ENCODE measurements at places on chromosomes 12 and 14.

GRCh38 chr14:57962325-57963035 is 96.6 kb upstream of the SLC35F4 start:
- no peak for DNase-seq

- DNase-seq: no peak
Measured at GRCh38 chr12:107091989-107092641, 1.2 kb downstream of the CRY1 start.

DNA sequence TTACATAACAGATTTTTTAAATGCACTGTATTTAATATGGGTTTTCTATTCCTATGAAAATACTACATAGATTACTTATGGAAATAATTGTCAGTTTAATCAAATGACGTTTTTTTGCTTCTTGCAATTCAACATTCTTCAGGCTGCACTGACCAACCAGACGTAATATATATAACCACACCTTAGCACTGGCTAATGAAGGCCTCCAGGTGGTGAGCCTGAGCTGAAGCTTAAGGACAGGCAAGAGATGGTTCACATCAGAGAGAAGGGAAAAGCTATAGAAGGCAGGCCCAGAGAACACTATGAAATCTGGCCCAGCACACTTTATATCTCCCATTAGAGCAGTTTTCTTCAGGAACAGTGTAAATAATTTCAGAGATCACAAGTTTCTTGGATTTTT is 2.8 kb upstream of the MDGA2 start:
- DNase-seq: no peak

DNA sequence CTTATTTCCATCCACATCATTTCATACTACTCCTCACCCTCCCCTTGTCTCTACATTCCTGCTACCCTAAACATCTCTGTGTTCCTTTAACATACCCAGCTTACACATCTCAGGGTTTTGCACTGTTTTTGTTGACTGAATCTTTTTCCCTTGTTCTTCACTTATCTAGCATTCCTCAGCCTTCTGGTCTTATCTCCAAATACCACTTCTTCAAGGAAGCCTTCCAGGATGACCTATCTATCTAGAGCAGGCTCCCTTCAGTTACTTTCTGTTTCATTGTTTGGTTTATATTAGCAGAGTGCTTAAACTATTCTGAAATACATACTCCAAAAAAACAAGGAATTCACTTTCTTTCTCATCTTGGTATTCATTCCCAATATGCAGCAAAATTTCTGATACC is 353.1 kb downstream of the NAV3 start:
- no peak for DNase-seq

DNA sequence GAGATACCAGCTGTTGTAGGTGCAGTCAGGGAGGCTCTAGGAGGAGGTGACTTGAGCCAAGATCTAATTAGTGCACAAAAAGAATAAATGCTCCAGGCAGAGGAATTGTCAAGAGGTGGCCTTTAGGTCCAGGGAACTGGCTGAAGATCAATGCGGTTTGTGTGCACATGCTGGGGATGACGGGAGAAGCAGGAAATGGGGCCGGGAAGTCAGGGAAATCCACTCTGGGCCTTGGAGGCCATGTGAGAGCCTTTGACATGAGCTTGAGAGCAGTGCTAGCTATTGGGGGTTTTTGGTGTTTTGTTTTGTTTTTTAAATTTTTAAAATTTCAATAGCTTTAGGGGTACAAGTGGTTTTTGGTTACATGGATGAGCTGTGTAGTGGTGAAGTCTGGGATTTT is 67.4 kb downstream of the MVK start:
- DNase-seq: no peak
